ENCODE measurements at places on chromosomes 1 and 21.

GRCh38 chr1:193313354-193314140, 127.1 kb upstream of the B3GALT2 start:
- DNase-seq, result no peak

DNA sequence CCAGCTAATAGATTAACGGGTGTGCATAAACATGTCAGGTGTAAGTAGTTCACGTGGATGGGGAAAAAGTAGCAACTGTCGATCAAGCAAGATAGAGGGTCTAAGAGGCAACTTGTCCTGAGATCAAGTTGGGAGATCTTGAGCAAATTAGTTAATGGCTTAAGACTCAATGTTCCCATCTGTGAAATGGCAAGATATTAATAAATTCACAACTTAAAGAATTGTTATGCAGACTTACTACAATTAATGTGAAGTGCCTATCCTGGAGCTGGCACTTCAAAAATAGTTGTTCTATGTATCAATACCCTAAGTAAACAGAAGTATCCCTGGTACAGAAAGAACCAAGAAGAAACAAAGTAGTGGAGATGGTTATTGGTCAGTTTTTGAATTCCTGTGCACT, 312.4 kb downstream of the ASTN1 start:
- DNase-seq, result no peak

- no peak for DNase-seq
Measured at GRCh38 chr1:17191990-17192242, 13.0 kb upstream of the PADI1 start.

DNA sequence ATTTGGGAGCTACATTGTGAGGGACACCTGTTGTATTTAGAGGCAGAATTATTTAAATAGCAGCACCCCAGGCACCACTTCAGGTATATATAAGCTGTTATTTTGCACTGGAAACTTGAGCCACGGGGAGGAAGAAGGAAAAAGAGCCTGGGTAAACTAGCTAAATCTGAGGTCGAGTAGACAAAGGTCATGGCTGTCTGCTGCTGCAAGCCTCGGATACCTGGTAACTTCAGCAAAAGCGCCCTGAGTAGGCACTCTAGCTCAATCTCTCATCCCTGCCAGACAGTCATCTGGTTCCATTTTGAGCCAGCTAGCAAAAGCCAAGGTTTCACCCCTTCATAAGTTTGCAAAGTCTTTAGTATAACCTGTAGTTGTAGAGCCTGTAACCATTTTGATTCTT, 101.9 kb upstream of the ZNF644 start:
- DNase-seq, result no peak

DNA sequence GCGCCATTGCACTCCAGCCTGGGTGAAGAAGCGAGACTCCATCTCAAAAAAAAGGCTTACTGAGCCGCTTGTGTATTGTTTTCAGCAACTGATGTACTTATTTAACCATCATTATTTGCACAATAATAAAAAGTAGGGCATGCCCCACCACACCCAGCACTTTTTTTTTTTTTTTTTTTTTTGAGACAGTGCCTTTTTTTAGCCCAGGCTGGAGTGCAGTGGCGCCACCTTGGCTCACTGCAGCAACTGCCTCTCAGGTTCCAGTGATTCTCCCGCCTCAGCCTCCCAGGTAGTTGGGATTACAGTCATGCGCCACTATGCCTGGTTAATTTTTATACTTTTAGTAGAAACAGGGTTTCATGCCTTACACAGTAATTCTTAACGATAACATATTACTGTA, 12.2 kb upstream of the TRNAU1AP start:
- no peak for DNase-seq

- peak; percentile 4 for DNase-seq
Measured at GRCh38 chr1:167601442-167602383, 28.3 kb upstream of the RCSD1 start.

GRCh38 chr21:42319376-42319775, 4.2 kb upstream of the TFF3 start:
- no peak for DNase-seq

DNA sequence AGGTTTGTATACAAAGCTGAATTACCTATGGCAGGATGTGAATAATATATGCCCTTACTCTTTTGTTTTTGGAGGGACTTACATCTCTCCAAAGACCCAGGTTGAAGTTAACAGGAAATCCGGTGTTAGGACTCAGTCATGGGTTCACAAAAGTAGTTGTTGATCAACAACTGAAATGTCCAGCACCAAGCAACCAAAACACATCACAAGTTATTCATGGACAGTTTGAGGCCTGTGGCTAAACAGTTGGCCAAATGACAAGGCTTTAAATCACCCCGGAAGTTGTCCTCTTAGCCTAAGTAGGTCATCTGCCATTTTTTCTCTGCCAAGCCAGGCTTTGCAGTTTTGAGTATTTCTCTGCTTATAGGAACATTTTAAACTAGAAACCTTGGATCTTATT, 89.9 kb downstream of the CD247 start:
- DNase-seq, result peak; percentile 19

DNA sequence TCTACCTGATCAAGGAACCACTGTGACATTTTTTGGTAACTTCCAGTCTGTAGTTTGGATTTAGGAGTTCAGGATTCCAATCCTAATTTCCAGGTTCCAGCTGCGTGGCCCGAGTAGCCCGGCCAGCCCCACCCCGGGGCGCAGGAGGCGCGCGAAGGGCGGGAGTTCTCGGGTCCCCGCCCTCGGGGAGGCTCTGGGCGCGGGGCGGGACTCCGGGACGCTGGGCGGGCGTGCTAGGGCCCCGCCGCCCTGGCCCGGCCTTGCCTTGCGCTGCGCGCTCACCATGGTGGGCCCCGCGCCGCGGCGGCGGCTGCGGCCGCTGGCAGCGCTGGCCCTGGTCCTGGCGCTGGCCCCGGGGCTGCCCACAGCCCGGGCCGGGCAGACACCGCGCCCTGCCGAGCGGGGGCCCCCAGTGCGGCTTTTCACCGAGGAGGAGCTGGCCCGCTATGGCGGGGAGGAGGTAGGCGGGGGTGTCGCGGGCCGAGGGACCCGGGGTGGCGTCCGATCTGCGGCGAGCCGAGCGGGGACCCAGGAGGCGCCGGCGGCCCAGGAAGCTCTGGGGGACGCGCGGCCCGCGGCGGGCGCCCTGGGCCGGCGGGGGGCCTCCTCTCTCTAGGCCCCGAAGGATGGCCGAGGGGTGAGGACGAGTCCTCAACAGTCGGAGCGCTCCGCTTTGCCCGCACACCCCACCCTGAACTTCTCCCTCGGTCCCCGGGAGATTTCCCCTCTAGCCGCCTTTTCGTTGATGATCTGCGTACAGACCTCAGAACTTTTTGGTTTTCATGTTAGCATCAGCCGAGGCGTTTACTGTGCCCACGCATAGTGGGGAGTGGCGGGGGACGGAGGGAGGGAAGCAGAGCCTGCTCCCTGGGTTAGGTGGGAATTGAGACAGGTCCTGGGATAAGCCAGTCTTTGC, at the start of gene NENF:
Gene NENF (plus strand): TSS at position 260 of the 916 bp plus-strand sequence. CDS start 24 bp downstream, at position 284.
- peak; percentile 71 for DNase-seq

DNA sequence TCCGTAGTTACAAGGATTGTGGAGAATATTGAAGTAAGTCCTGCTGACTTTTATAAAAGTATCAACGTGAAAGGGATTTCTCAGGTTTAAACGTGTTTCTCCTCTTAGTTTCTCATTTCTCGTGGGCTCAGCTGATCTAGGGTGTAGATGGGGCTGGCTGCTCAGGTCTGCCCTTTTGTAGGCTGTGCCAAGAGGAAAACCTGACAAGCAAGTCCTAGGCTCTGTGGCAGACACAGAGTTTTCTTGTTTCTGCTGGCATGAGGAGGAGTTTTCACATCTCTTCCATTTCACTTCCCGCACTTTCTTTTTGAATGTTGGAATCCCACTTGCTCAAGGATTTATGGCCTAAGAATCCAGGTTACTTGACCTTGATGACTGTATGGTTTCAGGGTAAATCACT, 14.8 kb downstream of the VPS13D start:
- DNase-seq, result no peak

DNA sequence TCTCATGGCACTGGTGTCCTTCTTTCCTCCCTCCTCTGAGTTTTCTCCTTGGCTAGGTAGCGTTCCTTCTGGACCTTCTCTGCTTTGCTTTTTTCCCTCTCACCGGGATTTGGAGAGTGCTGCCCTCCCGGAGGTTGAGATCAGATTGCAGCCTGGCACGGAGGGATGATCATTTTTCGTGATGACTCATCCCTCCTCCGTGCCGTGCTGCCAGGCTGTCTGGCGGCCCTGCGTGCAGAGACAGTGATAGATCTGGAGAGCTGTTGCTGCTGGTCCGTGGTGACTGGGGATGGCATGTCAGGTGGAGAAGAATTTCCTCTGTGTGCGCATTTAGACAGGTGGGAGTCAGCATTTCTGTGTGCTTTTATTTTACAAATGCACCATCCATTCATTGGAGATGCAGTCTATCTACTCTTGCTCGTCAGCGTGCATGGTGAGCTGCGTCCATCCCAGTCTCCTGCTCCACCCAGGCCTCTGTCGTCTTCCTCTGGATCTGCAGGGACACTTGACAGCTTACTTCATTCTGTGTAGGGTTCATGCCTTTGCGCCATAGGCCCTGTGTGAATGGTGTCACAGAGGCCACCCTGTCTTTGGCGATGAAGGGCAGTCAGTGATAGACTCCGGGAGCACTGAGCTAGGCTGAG, 104.4 kb downstream of the PCBP3 start:
- DNase-seq, result peak; percentile 40

- DNase-seq, result no peak
Measured at GRCh38 chr1:162316187-162316586, 60.5 kb downstream of the SPATA46 start.

- no peak for DNase-seq
Measured at GRCh38 chr1:31580513-31580870, 4.2 kb downstream of the TINAGL1 start.

- peak; percentile 66 for DNase-seq
Measured at GRCh38 chr1:93437976-93438605, 9.8 kb upstream of the FNBP1L start.

DNA sequence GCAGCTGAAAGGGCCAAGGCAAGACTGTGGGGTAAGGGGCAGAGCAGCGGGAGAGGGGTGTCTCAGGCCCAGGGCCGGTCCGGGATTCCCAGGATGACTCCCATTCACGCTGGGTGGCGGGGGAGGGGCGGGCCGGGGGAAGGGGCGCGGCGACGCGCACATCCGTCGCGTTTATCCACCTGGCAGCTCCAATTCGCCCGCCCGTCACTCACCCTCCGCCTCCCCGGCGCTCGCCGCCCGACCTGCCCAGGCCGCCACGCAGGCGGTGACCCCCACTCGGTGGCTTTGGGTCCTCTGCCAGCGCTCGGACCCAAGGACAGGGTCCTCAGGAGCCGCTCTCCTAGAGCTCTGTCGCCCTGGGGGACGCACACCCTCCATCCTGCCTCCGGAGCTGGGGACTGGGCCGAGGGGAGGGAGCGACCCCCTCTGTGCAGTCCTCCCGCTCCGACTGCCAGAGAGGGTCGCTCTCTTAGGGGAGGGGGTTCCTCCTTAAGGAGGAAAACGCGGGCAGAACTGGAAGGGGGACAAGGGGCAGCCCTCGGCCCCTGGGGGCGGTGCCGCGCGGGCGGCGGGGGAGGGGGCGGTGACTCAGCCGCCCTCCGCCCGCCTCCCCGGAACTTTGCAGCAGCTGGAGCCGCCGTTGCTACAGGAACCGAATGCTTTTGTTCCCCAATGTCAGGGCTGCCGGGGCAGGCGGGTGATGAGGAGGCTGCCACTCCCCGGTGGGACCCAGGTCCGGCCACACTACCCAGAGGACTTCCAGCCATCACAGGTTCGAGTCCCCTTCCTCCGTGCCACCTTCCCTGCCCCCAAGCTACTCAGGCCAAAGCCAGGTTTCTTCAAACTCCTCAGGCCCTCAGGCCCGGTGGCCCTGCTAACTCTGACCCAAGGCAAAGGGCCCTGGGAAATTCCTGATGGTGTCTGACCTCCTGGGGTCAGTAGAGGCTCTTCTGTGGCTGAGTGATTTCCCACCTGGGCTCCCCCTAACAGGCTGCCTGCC, 3.4 kb downstream of the ADGRB2 start:
- peak; percentile 56 for DNase-seq

DNA sequence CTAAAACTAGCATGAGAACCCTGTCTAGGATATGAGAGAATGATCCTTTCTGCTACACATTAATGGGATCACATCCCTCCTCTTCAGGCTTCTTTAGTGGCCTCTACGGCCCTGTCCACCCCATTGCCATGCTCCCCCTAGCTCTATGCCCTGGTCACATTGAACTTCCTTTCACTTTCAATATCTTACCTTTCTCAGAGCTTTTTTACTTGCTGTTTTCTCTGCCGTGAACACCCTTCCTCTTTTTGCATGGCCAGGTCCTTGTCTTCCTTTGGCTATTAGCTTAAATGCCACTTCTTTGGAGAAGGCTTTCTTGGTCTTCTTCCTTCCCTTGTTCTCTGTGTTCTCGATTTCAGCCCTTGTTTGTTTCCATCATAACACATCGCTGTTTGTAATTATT, 97.4 kb downstream of the GIPC2 start:
- DNase-seq, result no peak

DNA sequence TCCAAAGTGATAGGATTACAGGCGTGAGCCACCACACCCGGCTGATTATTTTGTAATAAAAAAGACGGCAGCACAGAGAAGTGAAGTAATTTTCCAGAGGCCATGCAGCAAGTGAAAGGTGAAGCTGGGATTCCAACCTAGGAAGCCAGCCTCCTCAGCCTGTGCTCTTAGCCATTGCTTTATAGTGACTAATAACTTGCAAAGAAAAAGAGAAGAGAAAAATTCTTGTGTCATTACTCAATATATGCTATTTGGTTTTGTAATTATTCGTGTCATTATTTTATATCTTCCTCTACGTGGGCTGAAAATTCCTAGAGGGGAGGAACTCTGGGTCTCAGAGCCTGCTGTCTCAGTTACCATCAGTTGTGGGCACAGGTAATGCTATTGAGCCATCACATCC, 1.6 kb upstream of the IER5 start:
- no peak for DNase-seq

- DNase-seq, result peak; percentile 76
Measured at GRCh38 chr1:96722161-96722922, 758 bp downstream of the PTBP2 start.

DNA sequence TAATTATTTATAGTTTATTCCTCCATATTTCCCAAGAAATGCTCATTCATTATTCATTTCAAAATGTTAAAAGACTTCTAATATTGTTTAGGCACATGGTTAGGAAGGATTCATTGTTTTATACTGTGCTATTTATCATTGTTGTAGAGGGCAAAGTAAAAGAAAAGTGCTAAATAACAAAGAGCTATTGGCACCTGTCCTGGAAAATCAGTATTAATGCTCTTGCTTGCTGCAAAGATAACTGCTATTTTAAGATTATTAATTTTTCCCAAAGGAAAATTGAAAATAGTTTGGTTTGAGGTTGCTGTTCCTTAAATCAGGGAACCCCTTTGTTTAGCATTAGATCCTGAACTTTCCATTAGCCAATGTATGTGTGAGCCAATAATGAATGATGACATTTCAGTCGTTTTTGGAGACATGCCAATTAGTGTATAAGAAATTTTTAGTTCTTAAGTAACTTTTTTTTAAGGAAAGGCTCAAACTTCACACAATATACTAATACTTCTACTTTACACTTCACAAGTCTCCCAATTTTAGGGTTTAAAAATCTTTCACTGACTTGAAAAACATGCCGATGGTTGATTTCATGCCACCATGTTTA, 39.9 kb downstream of the EPB41 start:
- no peak for DNase-seq
